Bronchial epithelial cell (primary cell): ENCODE measurements at places on chromosomes 16 and 17. TPM values are rescaled to one million over a fixed set of nuclear protein-coding genes. Genes with fewer than 3 reads are reported as not detected.

NUP93 gene
- total RNA-seq: 43.0 and 47.4 TPM in 2 replicates

ZNF286A gene
- total RNA-seq: 20.8 and 24.7 TPM in 2 replicates

DNA sequence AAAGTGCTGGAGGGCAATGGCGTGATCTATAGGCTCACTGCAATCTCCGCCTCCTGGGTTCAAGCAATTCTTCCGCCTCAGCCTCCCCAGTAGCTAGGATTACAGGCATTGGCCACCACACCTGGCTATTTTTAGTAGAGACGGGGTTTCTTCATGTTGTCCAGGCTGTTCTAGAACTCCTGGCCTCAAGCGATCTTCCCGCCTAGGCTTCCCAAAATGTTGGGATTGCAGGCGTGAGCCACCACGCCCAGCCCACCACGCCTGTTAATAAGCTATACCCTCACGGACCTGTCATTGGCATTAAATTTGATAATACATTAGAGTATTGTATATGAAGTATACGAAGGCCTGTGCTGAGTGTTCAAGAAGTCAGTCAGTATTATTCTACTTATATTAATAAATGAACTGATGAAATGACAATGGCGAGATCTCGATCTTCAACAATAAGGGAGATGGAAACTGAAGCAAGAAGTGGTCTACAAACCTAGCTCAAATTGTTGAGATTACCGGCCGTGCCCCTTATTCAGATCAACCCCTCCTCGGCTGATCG, 818 bp upstream of the BCAS3 start:
- DNase-seq: no peak

DNA sequence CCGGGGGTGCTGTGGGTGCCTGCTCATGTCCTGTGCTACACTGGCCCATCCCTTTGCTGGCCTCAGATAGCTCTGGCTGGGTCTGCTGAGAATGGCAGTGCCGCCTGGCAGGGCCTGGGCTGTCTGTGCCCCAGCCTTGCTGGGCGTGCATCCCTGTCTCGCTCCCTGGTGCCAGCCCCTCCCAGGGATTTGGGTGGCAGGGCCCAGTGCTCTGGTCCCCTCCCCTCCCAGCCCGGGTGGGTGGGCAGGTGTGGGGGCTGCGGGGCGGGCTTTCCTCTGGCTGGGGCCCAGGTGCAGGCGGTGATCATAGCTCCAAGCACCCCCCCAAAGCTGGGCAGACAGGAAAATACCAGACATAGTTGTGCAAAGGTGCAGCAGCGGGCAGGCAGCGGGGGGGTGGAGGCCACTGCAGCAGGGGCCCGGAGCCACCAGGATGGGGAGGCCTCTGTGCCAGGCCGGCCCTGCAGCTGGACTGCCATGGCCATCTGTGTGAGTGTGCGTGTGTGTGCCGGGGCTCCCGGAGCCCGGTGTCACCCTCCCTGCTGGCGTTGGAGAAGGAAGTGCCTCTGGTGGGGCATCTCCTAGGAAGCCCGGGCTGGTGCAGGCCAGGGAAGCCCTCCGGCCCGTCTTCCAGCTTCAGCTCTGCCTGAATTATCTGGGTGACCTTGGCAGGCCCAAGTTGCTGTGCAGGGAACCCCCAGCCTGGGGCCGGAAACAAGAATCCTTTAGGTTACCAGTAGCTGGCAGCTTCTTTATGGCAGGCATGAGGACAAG, 7.4 kb downstream of the GLIS2 start:
- DNase-seq: no peak

- DNase-seq: no peak
These were observed 84.6 kb downstream of the GP2 start for GRCh38 chr16:20242568-20243255.

DNA sequence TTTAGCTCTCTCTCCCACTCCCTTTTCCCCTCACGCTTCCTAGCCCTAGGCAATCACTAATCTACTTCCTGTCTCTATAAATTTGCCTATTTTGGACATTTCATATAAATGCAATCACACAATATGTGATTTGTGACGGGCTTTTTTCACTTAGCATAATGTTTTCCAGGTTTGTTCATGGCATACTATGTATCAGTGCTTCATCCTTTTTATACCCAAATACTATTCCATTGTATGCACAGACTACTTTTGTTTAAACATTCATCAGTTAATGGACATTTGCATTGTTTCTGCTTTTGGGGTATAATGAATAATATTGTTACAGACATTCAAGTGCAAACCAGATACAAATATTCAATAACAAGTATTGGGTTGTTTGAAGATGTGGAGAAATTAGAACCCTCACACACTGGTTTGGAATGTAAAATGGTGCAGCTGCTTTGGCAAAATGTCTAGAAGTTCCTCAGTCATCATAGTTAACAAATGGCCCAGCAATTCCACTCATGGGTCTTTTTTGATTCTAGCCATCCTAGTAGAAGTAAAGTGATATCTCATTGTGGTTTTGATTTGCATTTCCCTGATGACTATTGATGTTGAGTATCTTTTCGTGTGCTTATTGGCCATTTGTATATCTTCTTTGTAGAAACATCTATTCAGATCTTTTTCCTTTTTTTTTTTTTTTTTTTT, 67.7 kb downstream of the TBX4 start:
- no peak for DNase-seq

DNA sequence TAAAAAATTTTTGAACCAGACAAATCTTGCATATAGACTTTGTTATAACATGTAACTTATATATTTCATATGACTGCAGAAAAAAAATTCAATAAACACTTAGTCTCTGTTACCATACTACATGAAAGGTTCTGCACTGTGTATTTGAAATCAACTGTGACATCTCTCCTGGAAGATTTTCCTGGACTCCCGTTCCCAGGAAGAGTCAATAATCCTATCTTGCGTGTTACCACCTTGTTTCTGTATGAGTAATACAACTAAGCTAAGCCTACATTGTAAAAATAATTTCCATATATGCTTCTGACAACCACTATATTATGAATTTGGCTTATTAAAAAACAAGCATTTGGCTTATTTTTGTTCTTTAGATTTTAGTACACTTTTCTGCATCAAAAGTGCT, 665.6 kb upstream of the SOX9 start:
- peak; percentile 29 for DNase-seq

DNA sequence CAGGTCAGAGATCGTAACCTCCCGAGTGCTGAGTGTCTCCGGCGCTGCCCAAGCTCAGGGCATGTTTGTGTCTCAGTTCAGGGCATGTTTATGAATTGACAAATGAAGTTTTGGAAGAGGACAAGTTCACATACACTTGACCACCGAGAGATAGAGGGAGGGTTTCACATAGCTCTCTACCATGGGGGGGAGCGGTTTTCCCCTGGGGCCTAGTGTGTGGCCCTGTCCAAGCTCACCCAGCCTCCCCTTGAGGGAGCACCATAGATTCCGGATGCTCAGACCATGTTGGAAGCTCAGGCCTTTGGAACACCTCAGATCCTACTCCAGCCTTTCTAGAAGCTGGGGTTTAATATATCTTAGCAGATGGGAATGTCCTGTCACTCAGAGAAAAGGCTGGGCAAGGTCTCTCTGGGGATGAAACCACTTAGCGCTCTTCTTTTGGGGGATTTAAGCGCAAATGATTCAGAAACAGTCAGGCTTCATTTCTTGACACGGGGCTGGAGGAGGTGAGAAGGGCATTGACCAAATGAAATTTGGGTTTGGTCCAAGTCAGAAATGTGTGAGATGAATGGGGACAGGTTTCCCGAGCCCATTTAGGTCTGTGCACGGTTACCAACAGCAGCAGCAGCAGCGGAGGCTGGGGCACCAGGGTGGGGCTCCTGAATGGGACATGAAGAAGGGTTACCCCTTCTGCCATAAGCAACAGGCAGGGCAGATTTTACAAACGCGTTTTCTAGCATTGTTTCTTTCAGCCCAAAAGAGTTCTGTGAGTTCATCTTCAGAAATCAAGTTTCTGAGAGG, 96.6 kb downstream of the METRNL start:
- DNase-seq: no peak

DNA sequence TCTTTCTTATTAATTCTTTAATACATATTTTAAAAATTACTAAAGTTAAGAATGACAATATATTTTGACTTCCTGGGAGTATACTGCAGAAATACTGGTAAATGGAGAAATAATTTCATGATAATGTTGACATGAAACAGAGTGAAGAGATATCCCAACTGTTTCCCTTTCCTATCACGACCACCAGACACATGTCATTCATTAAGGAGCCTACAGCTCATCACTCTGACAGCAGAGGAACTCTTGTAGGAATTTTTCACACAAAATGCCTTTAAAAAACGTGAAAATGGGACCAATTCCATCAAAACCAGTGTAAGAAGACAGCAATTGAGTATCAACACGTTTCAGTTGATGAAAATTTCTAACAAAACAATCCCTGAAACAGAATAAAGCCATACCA, 172.9 kb upstream of the CPHXL start:
- DNase-seq: no peak

GRCh38 chr16:75614066-75614897, 8.8 kb downstream of the ADAT1 start:
- peak; percentile 59 for DNase-seq
